ENCODE measurements at places on chromosomes 12 and 14.

DNA sequence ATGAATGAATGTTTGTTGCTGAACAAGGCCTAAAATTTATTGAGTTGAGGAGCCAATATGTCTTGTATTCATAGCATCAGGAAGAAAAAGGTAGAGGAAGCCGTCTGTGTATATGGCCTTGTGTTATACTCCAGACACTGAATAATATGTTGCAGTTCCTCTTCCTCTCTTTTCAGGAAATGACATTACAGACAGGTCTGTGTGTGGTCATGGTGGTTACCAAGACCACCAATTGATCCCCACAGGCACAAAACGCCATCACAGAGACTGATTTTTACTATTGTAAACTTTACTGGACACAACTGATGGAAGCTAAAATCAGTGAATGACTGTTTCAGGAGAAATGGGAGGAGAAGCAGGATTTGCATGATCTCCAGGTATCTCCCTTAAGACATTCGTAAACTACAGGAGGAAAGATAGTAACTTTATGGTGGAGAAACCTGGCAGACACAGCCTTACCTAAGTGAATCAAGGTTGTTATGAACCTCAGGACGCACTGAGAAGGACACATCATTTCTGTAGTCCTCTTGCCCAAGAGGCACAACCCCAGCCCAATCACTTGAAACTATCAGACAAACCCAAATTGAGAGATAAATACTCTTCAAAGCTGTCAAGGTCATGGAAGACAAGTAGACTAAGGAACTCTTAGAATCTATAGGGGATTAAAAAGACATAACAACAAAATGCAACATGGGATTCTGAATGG is 334.1 kb upstream of the RGS6 start:
- DNase-seq = no peak

- DNase-seq = no peak
These were observed 1486.2 kb upstream of the SEL1L start for GRCh38 chr14:83019744-83020414.

- DNase-seq = no peak
These were observed 32.9 kb downstream of the RPS6KA5 start for GRCh38 chr14:91027561-91027960.

- no peak for DNase-seq
These were observed 132.9 kb upstream of the SSTR1 start for GRCh38 chr14:38074754-38075153.

GRCh38 chr14:24241829-24242443 is 487 bp downstream of the TINF2 start:
- peak; percentile 93 for DNase-seq

- no peak for DNase-seq
These were observed 4.6 kb upstream of the ALX1 start for GRCh38 chr12:85275374-85275773.

DNA sequence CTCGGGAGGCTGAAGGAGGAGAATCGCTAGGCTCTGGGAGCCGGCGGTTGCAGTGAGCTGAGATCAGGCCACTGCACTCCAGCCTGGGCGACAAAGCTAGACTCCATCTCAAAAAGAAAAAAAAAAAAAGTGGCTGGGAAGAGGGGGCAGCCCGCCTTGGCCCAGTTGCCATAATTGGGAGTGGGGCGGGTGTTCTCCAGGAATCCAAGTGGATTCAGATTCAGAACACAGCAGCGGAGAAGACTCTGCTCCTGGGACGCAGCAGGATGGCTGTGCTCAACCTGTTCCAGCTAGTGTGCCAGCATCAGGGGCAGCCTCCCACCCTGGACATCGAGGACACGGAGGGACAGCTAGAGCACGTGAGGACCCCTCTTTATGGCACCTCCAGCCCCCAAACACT is 5.5 kb downstream of the CFAP73 start:
- DNase-seq = no peak

DNA sequence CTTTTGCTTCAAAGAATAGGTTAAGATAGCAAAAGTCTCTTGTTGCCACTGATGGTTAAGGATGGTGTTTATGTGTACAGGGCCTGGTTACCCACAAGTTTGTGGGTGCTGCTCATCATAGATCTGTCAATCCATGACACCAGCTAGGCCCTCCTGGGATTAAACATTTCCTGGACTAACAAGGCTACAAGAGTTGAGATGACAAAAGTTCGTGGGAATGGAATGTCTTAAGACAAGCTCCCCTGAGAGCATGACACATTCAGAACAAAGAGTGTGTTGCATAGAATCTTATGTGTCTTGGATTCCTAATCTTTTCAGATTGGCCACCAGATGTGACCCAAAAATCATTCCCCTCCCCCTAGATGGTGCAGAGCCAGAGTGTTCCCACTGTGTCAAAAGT is 592.5 kb upstream of the USP15 start:
- no peak for DNase-seq

GRCh38 chr14:53603994-53604393 is 352.6 kb downstream of the BMP4 start:
- no peak for DNase-seq

DNA sequence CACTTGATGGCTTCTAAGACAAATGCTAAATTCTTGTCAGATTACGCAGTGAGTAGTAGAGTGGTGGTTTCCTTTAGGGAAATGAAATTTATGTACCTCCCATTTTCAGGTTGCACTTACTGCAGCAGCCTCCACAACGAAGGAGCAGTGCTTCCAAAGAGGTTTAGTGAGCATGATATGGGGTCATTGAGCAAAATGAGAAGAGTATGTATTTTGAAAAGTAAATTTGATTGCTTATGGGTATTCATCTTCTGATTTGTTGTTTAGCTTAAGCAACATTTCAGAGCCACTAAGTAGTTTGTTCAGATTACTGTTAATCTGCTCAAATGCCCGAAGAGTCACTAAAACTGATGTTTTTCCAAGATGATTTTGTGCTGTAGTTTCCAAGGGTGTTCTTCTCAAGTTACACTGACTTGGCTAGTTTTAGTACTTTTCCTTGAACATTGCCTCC is 493.6 kb downstream of the PCNX1 start:
- no peak for DNase-seq

- no peak for DNase-seq
These were observed 130.7 kb upstream of the HIF1A start for GRCh38 chr14:61564618-61565091.

GRCh38 chr14:69827560-69827959 is 30.5 kb upstream of the SLC10A1 start:
- no peak for DNase-seq

- no peak for DNase-seq
These were observed 47.8 kb downstream of the VRK1 start for GRCh38 chr14:96844857-96845570.

GRCh38 chr12:28177461-28177860 is 12.8 kb upstream of the CCDC91 start:
- DNase-seq = no peak

- DNase-seq = no peak
These were observed 55.1 kb downstream of the ERH start for GRCh38 chr14:69342928-69343525.

DNA sequence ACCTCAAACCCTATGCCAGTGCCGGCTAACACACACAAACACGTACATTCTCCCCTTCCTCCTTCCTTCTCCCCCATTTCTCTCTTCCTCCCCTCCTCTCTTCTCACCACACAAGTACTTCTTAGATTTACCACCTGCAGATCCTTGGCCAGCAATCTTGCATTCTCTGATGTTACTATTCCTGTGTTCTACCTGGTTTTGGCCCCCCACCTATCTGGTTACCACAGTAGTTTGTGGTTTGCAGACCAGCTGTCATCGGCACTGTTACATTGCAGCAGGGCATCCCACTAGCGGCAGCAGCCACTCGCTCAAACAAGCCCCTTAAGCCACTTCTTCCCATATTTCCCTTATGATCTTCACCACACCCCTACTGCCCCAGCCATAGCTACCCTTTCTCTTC is 3.9 kb downstream of the ABHD4 start:
- no peak for DNase-seq

DNA sequence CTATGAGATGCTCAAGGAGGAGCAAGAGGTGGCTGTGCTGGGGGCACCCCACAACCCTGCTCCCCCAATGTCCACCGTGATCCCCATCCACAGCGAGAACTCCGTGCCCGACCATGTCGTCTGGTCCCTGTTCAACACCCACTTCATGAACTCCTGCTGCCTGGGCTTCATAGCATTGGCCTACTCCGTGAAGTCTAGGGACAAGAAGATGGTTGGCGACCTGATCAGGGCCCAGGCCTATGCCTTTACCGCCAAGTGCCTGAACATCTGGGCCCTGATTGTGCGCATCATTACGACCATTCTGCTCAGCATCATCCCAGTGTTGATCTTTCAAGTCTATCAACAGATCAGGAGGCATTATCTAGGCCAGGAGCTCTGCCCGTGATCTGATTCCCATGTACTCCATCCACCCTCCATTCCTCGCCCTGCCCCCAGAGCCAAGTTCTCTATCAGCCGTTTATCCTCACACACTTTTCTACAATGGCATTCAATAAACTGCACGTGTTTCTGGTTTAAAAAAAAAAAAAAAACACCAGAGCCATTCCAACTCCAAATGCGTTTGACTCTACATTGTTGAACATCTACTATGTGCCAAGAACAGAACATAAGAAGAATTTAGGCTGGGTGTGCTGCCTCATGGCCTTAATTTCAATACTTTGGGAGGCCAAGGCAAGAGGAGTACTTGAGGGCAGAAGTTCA is 17.5 kb downstream of the ATXN2 start:
- DNase-seq = no peak

GRCh38 chr12:16606201-16606849 is 363 bp upstream of the LMO3 start:
- DNase-seq = no peak

- no peak for DNase-seq
These were observed 7.7 kb upstream of the SLC24A4 start for GRCh38 chr14:92315050-92315805.

DNA sequence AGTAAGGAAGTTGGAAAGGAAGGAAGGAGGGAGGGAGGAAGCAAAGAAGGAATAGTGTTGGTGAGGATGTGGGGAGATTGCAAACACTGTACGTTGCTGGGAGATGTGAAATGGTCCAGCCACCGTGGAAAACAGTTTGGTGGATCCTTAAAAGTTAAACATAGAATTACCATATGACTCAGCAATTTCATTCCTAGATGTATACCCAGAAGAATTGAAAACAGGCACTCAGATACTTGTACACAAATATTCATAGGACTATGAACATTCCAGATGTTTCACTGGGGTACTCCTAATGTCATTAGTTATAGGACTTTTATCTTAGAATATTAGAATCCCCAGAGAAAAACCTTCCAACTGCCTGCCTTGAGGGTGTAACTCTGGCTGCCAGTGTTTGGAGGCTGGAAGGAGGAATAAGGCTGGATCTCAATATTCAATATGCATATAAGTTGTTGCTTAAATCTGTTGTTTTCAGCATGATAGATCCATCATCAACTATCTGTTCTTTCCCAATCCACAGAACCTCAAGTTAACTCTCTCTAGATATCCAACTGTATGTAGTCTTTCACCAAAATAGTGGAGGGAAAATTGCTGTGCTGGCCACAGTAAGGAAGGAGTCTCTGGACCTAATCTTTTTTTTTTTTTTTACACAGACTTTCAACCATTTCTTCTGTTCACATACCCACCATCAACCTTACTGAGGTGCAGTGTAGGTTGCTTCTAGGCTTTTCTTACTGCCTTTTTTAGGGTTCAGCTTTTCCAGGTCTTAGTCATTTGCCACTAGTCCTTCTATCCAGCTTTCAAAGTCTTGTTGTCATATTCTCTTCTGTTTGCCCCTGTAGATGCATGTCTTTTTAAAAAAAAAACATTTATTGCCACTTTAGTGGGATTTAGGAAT is 94.5 kb downstream of the DNAI7 start:
- no peak for DNase-seq

DNA sequence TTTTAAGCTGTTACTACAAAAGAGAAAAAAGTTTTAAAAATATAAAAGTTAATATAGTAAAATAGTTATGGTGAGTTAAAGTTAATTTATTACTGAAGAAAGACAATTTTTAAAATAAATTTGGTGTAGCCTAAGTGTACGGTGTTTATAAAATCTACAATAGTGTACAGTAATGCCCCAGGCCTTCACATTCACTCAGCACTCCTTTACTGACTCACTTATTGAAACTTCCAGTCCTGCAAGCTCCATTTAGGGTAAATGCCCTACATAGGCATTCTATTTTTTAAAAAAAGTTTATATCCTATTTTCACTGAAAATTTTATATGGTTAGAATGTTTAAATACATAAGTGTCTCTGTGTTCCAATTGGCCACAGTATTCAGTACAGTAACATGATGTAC is 769.5 kb upstream of the NOVA1 start:
- no peak for DNase-seq

GRCh38 chr12:18549598-18549997 is 188.2 kb downstream of the PLCZ1 start:
- no peak for DNase-seq

GRCh38 chr14:100034961-100035500 is 30.2 kb upstream of the EVL start:
- DNase-seq = no peak

- DNase-seq = no peak
These were observed 239.0 kb downstream of the SLC16A7 start for GRCh38 chr12:59834659-59835474.

DNA sequence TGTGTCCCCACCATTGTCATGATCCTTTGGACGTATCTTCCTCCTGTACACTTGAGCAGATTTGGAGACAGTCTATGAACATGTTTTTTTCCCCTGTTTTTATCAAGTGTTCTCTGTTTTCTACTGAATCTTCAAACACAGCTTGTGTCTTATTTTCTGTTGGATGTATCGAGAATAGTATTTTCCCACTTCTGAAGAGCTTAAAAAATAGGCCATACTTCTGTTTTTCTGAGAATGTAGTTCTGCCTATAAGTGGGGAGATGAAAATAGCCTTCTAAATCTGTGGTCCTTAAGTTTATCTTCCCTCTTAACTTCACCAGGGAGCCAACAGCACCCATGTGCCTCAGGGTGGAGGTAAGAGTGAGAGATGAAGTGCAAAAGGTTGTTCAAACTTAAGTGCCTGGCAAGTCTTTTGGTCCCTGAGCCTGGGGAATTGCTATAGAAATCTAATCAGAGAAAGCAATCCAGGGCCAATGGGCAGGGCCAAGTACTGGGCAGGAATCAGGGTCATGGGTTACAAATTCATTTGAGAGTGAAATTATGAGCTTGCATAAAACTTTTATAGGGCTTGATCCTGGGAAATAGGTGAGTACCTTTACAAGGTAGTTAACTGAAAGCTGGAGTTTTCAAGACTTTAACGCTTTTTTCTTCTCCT is 58.9 kb downstream of the ARF6 start:
- DNase-seq = no peak

DNA sequence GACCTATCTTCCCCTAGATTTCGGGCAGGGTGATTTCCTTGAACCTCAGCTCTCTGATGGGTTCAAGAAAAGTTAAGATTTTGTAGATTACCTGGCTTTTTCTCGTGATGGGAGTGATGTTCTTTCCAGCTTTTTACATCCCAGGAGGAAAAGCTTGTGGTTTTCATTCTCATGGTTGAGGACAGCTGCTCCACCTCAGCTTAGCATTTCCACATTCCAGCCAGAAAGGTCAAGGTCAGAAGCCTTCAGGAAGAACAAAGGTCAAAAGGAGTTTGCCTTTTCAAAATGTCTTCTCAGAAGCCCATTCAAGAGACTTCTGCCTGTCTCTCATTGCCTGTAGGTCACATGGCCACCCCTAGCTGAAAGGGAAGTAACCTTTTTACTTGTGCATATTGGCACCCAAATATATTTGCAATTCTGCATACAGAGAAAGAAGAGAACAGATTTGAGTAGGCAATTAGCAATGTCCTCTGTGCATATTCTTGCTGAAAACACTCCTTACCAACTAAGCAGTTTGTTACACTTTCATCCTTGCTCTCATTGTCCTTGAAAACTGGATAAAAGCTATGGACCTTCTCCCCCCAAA is 6.6 kb upstream of the ADGRD1 start:
- DNase-seq = no peak

GRCh38 chr14:105930572-105930971 is 404.2 kb downstream of the TMEM121 start:
- no peak for DNase-seq

Data from stimulated activated naive CD4-positive, alpha-beta T cell treated with Interleukin-2 at 50 U/mL for 16 hours (primary cell).